ENCODE measurements at places on chromosomes 2 and 18. TPM values are rescaled to one million over a fixed set of nuclear protein-coding genes. Genes with fewer than 3 reads are reported as not detected.

The LHCGR gene
- total RNA-seq, result not detected

The TXNDC2 gene
- 0.22 TPM for total RNA-seq

The MERTK gene
- total RNA-seq, result 0.44 TPM

The SPATA3 gene
- not detected for total RNA-seq

The ST6GAL2 gene
- 0.44 TPM for total RNA-seq

The HAAO gene
- total RNA-seq, result 0.14 TPM

The DTNA gene
- 8.0 TPM for total RNA-seq

The EN1 gene
- total RNA-seq, result not detected

The RESP18 gene
- not detected for total RNA-seq

The CD207 gene
- not detected for total RNA-seq

The SLC9A4 gene
- total RNA-seq, result not detected

The QPCT gene
- 11.2 TPM for total RNA-seq

The HNMT gene
- 20.3 TPM for total RNA-seq

The STAT4 gene
- 1.1 TPM for total RNA-seq

The DSG4 gene
- not detected for total RNA-seq

The SMYD1 gene
- total RNA-seq, result not detected

The LRRTM4 gene
- not detected for total RNA-seq

The STEAP3 gene
- total RNA-seq, result 74.0 TPM

The ABCG5 gene
- not detected for total RNA-seq

The ZNF2 gene
- total RNA-seq, result 5.7 TPM

The ERICH2 gene
- not detected for total RNA-seq

The IL36G gene
- not detected for total RNA-seq

The CRYBA2 gene
- not detected for total RNA-seq

The RAB17 gene
- total RNA-seq, result 0.22 TPM

The LIMS4 gene
- total RNA-seq, result 18.6 TPM

The KANSL1L gene
- 22.3 TPM for total RNA-seq

The SLC66A2 gene
- total RNA-seq, result 40.8 TPM

The DTNB gene
- 3.7 TPM for total RNA-seq

The SLC8A1 gene
- 10.1 TPM for total RNA-seq

The IL18RAP gene
- total RNA-seq, result not detected

The SLC23A3 gene
- total RNA-seq, result 1.1 TPM

The CDK5R2 gene
- total RNA-seq, result not detected

The SIX3 gene
- total RNA-seq, result not detected

The ZBTB7C gene
- total RNA-seq, result under 0.01 TPM

The FANCL gene
- 9.2 TPM for total RNA-seq

The NMUR1 gene
- total RNA-seq, result not detected

The VPS4B gene
- total RNA-seq, result 45.7 TPM
